ENCODE measurements at places on chromosomes 16 and 17.

- DNase-seq = peak; percentile 73
Measured at GRCh38 chr17:35568561-35568960, 7.9 kb upstream of the SLFN14 start.

- DNase-seq = no peak
Measured at GRCh38 chr17:77478899-77479298, 338.1 kb downstream of the SEC14L1 start.

- no peak for DNase-seq
Measured at GRCh38 chr17:41069031-41069430, 3.4 kb upstream of the KRTAP2-4 start.

DNA sequence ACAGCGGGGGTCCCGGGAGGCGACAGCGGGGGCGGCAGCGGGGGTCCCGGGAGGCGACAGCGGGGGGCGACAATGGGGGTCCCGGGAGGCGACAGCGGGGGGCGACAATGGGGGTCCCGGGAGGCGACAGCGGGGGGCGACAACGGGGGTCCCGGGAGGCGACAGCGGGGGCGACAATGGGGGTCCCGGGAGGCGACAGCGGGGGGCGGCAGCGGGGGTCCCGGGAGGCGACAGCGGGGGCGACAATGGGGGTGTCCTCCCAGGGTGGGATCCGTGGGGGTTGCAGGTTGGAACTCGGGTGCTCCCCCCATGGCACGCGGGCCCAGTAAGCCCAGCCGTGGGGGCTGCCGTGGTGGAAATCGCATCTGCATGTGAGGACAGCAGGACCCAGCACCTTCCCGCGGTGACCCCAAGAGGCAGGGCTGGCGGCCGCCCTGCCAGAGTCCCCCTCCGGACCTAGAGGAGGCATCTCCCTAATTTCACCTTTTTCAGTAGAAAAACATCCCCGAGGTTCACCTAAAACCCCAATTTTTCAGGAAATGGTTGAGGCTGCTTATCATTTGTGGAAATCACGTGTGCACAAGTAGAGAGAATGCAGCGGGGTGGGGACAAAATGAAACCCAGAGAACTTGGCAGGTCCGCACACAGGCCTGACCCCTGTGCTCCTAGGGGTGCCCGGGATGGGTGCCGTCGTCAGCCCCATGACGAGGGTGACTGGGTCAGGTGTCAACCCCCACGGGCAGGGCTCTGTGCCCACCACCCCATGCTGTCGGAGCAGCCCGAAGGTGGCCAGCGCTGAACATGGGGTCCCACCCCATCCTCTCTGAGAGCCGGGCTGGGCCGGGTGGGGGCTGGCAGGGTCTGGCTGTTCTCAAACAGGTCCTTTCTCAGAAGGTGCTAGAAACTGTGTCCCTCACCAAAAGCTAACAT, 10.5 kb upstream of the METRNL start:
- DNase-seq = no peak

DNA sequence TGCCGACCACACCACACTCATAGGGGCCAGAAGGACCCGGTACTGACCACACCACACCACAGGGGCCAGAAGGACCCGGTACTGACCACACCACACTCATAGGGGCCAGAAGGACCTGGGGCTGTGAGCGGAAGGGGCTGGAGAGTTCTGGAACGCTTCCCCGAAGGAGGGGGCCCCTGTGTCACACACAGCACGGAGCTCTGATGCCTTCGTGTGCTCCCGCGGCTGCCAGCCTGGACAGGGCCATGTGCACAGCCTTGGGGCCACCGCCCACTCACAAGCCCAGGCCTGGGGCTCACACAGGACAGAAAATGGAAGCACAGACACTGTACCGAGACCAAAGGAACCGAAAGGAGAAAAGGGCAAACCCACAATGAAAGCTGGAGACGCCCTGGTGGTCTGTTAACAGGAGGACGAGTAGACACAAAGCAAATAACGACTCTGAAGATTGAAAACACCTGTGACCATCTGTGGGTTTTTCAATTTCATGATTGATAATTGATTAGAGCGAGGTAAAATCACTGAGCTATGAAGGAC, 106.5 kb upstream of the METRNL start:
- DNase-seq = no peak

GRCh38 chr16:82331397-82331796, 161.4 kb upstream of the MPHOSPH6 start:
- DNase-seq = no peak

DNA sequence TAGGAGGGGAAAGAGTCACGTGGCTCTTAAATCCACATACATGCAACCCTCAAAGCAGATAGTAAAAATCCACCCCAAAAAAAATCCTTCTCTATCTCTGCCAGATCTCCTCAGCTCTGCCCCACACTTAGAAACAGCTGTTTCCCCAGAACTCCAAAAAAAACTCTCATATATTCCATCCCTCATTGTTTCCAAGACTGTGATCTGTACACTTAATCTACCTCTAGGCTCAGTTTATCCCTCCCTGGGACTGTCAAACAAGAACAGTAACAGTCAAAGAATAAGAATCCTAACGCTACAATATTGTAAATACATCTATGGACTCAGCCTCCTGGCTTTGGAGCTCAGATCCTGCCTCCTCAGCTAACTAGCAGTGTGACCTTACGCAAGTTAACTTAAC, 11.6 kb downstream of the CUEDC1 start:
- no peak for DNase-seq

DNA sequence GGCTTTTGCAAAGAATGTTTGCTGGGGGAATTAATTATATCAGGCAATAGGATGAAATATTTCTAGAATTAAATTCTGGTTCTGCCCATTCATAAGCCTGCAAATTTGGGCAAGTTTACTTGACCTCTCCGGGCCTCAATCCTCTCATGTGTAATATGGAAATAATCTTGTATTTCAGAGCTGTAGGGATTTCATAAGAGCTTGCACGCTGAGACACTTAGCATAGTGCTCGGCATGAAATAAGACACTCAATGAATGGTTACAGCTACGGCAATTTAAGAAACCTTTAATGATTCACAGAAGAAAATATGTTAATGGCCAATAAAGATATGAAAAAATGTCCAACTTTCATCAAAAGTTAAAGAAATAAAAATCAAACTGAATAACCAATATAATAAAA, 40.6 kb upstream of the PITPNM3 start:
- no peak for DNase-seq

DNA sequence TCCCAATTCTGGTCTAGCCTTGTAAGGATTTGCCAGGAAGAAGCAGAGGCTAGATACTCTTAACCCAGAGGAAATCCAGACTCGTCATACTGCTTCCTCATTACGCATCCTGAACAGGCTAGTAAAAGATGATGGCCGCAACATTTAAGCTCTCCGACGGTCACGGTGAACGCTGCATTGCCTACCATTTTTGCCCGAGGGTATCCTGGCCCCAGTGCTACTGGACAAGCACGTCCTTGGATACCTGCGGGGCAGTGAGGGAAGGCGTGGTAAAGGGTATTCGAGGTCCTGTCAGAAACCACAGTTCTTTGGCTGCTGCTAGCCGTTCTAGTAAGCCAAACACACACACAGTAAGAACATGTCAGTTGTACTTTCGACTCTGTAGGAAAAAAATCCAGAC, 36.6 kb downstream of the METTL16 start:
- no peak for DNase-seq

DNA sequence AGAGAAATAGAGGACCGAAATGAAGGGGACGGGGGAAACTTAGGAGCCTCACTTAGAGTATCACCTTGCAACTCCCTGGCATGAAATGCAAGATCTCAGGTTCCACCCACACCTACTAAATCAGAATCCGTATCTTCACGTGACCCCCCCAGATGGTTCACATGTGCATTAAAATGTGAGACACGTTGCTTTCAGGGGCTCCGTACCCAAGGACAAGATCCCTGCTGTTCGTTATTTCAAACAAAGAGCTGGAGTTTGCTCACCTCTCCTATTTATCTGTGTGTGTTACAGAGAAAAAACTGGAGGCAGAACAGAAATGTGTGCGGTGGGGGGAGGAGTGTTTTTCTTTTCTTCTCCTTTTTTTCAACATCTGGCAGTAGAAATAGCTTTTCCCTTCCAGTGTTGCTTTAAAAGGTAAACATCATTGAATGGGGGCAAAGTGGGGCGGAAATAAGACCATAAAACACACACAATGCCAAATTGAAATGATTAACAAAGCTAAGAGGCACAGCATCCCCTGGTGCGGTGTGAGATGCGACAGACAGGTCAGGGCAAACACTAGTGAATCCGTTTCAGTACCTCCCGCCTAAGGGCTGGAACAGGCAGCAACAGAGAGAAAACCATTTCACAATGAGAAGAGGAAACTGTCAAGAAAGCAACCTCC, 145.4 kb downstream of the SOX9 start:
- no peak for DNase-seq

DNA sequence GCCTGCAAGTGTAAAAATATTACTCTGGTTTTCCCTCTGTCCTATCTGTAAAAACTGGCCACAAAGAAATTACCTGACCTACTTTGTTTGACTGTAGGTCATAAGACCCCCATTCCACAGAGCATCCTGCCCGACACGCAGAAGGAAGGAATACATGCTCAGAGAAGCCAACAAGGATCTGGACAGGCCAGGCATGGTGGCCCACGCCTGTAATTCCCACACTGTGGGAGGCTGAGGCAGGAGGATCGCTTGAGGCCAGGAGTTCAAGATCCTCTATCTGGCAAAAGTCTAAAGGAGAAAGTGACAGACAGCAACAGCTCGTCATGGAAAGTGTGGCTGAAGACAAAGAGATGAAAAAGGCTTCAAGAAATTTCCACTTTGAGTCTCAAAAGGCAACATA, 78.2 kb upstream of the RNU2-1 start:
- no peak for DNase-seq

GRCh38 chr16:50671644-50672260, 9.4 kb downstream of the SNX20 start:
- peak; percentile 69 for DNase-seq

DNA sequence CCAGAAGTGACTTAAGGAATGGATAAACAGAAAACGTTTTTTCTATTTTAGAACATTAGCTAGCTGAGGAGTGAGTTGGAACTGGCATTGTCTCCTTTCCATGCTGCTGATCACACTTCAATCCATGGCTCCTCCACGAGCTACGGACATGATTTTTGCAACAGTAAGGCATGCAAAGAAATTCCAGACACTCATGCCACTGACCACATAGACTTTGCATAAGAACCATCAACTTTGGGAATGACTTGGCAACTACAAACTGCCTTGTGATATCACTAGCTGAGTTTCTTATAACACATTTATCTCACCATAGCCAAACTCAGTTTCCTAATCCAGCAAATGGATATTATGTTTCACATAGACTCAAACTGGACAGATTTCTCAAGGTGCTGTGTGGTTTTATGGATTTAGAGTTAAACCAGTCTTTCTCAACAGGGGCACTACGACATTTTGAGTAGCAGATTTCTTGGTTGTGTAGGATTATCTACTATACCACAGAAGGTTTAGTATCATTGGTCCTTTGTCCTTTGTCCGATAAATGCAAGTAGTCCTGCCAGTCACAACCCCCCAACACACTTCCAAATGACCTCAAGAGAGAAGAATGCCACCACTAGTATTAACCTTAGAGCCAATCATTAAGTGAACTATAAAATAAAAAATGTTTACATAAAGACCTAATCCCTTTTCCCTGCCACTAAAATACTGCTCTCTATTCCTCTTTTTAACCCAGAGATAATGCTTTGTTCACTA, 48.3 kb upstream of the C17orf78 start:
- no peak for DNase-seq

- DNase-seq = no peak
Measured at GRCh38 chr17:14149751-14150150, 80.4 kb downstream of the COX10 start.

DNA sequence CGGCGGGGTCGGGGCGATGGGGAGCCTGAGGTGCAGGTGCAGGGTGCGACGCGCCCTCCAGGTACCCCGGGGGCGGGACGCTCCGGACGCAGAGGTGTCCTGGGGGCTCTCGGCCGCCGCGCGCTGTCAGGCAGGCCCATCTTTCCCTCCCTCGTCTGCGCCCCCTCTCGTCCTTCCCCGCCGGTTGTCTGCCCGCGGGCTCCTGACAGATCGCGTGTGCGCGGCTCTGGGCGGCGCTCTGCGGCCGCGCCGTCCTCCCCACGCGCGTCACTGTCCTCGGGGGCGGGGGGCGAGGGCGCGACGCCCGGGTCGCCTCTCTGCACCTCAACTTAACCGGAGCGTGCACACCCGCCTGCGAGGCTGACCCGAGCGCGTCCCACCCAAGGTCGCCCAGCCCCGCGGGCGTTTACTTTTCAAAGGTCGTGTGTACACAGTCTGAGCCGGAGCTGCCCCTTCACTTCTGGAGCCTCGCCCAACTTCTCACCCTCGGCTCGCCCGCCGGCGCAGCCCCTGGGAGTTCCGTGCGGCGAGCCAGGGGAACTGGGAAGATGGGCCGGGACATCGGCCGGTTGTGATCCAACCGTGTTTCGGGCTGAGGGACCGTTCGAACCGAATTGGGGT, 512 bp downstream of the AKAP1 start:
- DNase-seq = peak; percentile 57

DNA sequence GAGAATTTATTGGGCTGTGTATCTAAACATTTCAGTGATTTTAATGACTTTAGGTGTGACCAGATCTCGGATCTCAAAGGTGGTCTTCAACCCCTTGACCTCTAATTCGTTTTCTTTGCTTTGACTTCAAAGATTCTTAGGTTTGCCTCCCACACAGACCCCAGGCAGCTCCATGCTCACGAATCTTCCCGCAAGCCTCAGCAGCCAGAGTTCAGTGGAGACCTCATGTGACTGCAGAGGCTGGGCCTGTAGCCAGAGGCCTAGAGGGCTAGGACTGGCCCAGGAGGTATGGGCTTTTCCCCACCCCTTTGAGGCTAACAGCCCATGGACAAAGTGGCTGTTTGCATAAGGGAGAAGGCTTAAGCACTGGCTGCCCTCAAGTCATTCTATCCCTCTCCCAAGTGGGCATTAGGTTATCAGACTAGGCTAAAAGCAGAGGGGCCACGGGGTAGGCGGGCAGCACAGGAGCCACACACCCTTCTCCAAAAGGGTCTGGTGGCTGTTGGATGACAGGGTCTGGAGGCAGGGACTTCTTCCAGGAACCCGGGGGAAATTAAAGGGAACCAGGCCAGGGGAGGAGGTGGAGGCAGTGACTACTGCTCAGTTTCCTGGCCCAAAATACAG, 3.0 kb downstream of the HIRIP3 start:
- DNase-seq = no peak
